KBM-7 (cell line): ENCODE measurements at places on chromosomes 2 and 18.

- no peak for DNase-seq
Measured at GRCh38 chr2:44314362-44314761, 39.1 kb downstream of the SLC3A1 start.

- no peak for DNase-seq
Measured at GRCh38 chr2:226835420-226835795, 446 bp upstream of the RHBDD1 start.

- DNase-seq: no peak
Measured at GRCh38 chr18:67731851-67732250, 215.3 kb upstream of the DSEL start.

GRCh38 chr2:100934504-100935371, 67.4 kb upstream of the RPL31 start:
- no peak for DNase-seq

DNA sequence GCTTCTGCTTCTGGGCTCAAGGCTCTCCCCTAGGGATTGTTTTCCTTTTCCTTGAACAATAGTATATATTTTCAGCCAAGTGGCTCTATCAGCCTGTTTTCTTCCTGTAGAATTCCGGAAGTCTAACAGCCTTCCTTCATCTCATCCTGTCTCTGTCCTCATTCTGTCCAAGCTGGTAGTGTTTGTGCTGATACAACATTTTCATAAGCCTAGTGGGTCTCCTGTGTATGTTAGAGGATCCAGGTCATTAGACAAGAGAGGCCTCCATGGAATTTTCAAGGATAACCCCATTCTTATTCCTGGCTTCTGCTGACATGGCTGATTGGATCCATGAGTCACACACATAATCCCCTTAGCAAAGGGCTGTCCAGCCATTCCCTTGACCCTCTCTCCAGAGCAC, 467.6 kb downstream of the PTPRM start:
- DNase-seq: no peak

DNA sequence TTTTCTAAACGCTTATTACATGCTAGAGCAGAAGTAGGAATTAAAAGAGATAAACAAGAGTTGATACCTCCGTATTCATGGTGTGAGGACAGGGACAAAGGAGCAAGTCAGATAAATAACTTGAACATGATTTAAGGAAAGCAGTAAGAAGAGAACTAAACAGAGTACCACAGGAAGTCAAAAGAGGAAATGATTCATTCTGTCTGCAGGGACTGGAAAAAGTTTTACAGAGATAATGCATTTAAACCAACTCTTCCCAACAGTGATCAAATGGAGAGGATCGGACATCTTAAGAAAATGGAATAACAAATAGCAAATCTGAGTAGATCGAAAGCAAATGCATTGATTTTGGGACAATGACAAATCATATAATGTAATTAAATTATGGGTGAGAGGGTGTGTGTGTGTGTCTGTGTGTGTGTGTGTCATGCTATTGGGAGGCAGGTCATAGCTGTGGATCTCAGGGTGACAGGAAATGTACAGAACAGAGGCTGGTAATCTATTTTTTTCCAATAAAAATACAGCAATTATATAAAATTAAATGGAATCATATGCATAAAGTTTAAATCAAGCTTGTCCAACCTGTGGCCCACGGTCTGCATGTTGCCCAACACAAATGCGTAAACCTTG, 113.4 kb downstream of the MC4R start:
- DNase-seq: peak; percentile 44

GRCh38 chr2:39491653-39492052, 54.6 kb upstream of the MAP4K3 start:
- no peak for DNase-seq

DNA sequence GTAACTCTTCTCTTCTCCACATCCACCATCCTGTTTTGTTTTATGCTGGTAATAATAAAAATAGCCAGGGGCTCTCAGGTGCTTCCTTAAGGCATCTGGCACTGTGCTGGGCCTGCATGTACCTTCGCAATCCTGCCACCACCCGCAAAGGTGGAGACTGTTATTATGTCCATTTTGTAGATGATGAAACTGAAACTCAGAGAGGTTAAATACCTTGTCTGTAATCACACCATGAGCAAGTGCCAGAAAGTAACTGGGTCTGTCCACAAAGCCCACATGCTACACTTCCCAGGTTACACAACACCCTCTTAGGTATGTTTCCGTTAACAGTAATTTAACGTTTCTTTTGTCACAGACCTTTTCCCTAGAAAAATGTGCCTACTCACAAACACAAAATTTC, 27.0 kb downstream of the NRP2 start:
- no peak for DNase-seq

DNA sequence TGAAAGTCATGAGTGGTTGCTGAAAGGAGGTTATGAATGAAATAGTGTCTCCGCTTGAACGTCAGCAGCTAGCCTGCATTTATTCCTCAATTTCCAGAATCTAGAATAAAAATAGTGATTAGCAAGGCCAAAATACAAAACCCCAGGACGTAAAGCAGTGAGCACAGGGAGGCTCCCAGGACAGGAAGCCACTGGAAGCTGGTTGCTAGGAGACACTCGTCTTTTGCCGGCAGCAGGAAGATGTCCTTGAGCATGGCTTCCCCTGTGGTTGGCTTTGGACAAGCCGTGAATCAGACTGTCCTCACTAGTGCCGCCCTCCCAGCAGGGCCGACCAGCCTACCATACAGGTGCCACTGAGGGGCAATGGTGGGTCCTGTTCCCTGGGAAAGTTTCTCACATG, 374.4 kb downstream of the MTX2 start:
- peak; percentile 3 for DNase-seq

- DNase-seq: no peak
Measured at GRCh38 chr2:202039278-202040078, 5.8 kb downstream of the FZD7 start.

GRCh38 chr2:119240311-119241204, 16.9 kb downstream of the STEAP3 start:
- DNase-seq: peak; percentile 21

- no peak for DNase-seq
Measured at GRCh38 chr2:150750720-150751119, 263.3 kb upstream of the RND3 start.

DNA sequence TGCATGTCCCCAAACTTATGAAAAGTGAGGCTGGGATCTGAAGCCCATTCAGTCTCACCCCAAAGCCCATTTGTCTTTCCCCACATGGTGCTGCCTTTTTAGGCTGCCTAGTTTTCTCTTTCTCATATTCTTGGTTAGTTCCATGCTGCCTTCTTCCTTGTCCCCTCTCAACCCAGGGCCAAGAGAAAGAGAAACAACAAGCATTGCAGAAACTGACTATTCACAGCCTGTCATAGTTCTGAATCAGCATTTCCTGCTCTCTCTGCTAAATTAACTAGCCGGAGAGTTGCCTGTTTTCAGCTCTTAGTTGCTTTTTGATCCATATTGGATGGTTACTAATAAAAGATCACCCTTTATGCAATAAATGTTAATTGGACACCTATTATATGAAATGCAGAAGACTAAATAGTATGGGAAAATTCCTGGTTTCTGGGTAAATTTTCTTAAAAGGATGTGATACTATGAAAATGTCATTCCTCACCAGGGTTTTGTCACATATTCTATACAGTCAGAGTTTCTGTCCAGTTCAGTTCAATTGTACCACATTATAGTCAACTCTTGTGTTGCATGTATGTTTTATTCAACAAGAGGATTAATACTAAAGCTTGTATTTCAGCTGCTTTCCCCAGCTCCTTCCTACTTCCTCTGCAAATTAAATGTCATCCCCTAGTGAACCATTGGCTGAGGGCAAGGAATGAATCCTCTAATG, 246.5 kb downstream of the GALR1 start:
- no peak for DNase-seq

DNA sequence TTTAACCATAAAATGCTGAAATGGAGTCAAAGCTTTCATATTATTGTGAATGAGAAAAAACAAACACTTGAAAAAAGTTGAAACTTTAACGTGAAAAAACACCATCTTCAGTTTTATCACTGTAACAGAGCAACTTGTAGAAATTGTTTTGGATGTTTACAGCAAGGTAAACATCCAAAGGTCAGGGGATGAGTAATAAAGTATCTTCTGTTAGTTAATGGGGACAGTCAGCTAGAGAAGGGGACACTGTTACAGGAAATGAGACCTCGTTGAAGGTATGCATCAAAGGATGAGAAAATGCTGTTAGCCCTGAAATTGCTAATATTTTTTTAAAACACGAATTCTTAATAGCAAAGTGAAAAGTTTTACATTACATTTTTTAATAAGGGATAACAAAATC, 2.9 kb downstream of the RHBDD1 start:
- DNase-seq: no peak

DNA sequence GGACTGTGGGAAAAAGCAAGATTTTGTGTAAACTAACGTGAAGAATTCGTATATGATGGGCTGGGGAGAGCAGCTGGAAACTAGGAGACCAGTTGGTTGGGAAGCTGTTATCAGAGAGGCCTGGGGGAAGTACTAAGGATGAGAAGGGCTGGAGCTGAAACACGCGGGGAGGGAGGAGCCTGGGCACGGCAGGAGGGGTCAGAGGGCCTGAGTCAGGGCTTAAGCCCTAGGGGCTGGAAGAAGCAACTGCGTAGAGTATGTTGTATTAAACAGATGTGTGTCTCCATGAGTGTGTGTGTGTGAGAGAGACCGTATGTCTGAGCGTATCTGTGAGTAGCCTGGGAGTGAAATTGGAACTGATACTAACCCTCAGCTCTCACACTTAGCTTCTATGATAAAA, 8.4 kb downstream of the POMC start:
- no peak for DNase-seq

DNA sequence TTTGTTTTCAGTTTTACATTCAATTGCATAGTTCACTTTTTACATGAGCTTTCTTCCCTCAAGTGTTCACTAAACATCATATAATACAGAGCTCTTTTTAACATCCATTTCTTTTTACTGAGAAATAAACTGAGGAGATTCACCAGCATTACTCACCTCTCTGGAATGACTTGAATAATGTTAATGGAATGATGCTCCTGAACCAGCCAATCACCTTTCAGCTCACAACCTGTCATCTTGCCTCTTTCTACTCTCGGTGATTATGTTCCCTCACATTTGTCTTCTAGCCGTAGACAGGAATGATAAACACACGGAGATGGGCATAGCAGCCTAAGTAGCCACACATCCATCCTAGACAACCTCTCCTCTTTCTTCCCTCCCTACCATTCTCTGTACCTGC, 301.7 kb downstream of the PAX3 start:
- no peak for DNase-seq

GRCh38 chr2:237863689-237864443, 4.4 kb downstream of the RAMP1 start:
- DNase-seq: no peak

DNA sequence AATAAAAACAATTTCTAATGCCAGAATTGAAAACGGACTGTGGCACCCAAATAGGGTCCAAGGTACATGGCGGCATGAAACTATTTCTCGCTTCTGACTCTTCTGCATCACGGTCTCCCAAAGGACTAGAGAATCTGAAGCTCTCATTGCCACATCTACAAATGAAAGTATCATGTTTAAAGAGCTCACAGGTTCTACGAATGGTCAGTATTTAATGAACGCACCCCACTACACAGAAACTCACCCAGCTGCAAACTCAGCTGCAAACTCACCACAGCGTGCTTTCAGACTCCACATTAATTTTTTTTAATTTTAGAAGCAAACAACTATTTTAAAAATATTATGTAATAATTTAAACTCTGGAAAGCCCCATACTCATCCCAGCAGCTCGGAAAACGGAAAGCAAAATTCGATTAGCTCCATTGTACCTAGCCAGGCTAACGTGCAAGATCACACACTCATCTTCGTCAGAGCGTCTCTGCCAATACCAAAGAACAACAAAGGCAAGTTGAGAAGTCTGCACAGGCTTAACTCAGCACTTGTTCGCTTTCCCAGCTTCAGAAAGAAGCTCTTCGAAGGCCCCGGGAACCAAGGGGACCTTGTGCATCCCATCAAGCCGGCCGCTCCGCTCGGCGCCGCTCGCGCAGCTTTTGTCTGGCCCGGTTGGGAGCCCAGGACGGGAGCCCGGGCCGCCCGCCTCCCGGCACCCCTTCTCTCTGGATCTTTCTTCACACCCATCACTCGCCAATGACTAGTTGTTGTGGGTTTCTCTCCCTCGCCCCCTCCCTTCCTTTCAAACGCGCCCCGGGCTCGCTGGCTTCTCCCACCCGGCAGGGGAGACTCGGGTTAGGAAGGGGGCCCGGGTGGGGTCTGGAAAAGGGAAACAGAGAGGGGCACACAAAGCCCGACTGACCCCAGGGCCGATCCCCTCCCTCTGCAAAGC, 785 bp downstream of the CLASP1 start:
- peak; percentile 58 for DNase-seq

- no peak for DNase-seq
Measured at GRCh38 chr2:28398101-28398834, 5.6 kb downstream of the FOSL2 start.

- no peak for DNase-seq
Measured at GRCh38 chr2:215729985-215730620, 283.2 kb downstream of the MREG start.

DNA sequence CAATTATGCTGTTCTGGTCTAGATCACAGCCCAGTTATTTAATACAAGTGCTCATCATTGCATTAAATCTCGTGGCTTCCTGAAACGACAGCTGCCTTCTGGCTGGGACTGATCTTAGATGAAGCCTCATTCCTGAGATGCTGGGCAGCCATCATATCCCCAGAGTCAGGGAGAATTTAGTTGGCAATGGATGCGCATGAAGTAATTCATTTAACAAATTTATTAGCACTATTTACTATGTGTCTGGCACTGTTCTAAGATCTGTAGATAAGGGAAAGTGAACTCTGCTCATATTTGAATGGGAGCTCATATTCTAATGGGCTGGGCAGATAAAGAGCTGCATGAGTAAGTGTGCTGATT, 244.7 kb downstream of the KCNS3 start:
- no peak for DNase-seq

- DNase-seq: no peak
Measured at GRCh38 chr2:197207106-197207505, 103.5 kb downstream of the ANKRD44 start.

DNA sequence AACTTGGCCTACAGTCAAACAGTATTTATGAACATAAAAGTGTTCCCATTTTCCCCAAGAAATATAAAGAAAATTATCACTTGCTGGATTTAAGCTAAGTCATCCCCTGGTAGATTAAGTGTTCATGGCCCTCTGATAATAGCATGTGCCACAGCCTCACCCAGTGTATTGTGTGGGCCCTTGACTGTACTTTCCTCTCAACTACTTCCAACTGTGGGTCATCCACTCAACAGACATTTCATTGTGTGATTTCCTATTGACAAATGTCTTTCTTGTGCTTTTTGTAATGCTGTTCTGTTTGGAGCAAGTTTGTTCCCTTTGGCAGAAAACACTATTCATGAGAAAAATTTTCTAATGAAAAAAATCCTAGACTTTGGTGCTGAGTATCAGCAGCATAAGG, 48.4 kb upstream of the TMEM17 start:
- no peak for DNase-seq
